ENCODE measurements at places on chromosomes 3 and 15.

- DNase-seq, result no peak
These were observed 342.7 kb downstream of the PTPRG start for GRCh38 chr3:61903931-61904657.

DNA sequence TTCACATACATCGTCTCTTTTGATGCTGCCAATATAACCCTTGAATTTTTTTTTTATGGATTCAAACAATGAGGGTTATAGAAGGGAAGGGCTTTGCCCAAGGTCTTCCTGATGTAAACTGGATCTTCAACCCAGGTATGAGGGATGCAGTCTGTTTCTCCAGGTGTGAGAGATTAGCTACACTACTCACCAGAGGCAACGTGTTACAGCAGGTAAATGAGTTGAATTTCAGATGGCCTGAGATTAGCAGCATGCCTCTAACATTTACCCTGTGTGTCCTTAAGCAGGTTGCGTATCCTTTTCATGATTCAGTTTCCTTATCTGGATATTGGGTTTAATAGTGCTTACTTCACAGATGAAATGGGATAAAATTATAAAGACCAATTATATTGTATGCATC, 1.9 kb downstream of the RTP4 start:
- no peak for DNase-seq

DNA sequence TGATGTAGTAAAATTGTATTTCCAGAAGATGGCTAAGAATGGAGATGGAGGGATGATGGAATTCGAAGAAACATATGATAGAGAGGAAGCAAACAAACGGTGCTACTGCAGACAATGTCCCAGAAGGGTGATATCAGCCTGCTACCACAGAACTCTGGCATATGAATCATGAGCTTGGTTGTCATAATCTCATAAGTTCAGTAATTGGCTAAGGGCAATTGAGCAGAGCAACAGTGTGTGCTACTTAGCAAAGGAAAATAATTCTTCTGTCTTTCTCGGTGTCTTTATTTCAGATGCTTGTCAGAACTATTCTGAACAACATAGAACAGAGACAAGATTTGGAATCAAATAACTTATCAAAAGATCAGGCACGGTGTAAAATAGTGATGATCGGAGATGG, 407.3 kb downstream of the GBE1 start:
- DNase-seq, result no peak

GRCh38 chr3:128553560-128553959, 60.6 kb upstream of the GATA2 start:
- DNase-seq, result no peak

DNA sequence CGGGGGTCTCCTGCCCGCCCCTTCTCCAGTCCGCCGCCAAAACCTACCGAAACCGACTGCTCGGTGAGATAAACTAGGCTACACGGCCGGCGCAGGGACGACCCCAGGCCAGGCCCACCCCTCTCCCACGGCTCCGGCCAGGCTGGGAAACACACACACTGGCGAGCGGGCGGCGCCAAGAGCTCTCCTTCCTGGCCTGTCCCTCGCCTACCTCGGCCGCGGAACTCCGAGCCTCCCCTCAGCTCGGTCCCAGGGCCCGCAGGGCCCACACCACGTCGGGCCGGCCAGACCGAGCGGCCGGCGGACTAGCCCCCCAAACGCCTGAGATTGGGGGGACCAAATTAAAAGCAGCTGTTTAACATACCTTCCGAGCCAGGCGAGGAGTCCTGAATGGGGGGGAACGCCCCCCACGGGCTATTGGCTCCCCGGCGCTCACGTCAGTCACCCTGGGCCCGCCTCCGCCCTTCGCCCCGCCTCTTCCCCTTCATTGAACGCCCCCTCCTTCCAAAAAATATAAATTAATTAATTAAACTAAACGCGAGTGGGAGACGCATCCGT, 4.0 kb upstream of the SIN3A start:
- DNase-seq, result peak; percentile 71

DNA sequence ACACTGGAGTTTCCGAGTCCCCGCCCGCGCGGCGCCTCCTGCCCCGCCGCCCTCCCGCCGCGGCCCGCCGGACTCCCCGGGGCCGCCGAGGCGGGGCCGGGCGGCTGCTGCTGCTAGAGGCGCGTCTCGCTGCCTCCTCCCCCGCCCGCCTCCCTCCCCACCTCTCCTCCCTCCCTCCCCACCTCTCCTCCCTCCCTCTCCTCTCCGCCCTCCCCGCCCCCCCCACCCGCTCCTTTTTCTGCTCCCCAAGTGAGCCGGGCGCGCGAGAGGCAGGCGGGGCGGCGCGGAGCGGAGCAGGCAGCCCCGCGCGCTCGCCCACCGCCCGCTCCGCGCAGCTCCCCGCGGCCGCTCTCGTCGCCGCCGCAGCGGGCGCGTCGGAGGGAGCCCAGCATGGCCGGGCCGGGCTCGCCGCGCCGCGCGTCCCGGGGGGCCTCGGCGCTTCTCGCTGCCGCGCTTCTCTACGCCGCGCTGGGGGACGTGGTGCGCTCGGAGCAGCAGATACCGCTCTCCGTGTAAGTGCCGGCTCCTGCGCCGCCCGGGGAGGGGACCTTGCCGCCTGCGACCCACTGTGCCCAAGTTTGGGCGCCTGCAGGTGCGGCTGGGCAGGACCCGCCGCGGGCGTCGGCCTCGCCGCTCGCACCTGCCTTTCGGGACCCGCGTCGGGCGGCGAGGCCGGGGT, at the start of gene CACNA2D3:
CACNA2D3 (plus strand) TSS at position 229 of the 679 bp plus-strand sequence.
- peak; percentile 75 for DNase-seq

DNA sequence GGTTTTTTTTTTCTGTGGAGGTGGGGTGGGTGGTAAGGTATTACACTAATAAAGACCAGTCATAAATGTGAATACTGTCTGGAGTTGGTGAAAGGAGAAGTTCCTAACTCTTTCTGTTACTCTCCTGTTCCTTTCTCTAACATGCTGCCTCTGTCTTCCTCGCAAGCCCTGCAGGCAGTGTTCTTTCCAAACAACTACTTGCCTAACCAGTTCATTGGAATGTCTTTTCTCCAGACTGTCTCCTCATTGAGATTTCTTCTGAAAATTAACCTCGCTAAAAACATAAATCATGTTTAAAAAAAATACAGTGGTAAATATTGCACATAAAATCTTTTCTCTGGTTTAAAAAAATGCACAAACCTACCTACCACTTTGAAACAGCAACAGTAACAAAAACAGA, 135.2 kb downstream of the TP63 start:
- no peak for DNase-seq

DNA sequence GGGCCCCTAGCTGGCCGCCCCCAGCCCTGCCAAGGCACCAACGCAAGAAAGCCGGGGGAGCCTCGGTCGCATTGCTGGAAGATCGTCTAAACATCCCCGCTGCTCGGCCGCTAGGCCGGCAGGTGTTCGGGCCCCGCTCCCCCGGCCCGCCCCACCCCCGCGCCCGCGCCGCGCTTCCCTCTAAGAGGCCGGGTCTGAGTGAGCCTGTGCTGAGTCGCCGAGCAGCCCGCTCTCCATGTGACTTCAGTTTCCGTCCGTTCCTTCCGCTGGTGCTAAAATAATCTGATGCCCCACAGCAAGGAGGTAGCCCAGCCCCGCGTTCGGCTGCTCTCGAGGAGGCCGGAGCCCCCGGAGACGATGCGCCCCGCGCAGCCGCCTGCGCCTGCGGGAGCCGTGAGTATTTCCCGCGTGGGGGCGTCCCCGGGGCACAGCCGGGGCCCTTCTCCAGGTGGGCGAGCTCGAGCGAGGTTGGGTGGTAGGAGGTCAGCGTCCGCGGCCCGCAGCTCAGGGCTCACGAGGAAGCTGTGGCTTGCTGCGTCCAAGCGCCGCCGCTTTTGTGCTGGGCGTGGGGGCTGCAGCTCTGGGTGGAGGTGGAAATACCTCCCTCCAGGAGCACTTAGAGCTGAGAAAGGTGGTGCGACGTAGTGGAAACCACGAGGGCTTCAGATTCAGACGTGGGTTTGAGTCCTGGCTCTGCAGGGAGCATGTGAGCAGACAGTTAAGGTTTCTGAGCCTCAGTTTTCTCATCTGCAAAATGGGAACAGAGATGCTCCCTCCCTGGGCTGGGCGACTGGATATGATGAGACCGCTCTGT, at the start of gene NRROS:
NRROS (plus strand) TSS at position 212 of the 814 bp plus-strand sequence. CDS start 14,846 bp downstream, outside the sequence.
- peak; percentile 43 for DNase-seq

- DNase-seq, result no peak
These were observed 28.8 kb upstream of the KLF13 start for GRCh38 chr15:31297575-31298456.

GRCh38 chr3:140736863-140737460, 59.1 kb downstream of the TRIM42 start:
- DNase-seq, result peak; percentile 48

DNA sequence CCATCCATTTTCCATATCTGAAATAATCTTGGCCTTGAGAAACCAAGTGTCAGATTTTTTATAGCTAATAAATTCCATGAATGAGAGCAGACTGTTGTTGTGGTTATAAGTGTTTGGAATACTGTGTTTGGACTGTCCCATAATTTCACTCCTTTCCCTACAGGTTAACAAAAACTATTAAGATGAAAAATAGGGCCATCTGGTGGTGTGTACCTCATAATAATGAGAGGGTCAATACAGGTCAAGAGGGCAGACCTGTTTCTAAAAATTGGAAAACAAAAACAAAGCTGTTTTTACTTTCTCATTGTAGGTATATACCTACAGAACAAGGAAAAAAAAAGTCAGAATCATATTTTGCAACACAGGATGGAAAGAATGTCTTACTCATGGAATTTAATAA, 553.8 kb upstream of the SGO1 start:
- DNase-seq, result peak; percentile 4

GRCh38 chr3:129504471-129505100, 23.9 kb upstream of the RHO start:
- no peak for DNase-seq

- DNase-seq, result no peak
These were observed 131.6 kb downstream of the TUSC7 start for GRCh38 chr3:116841003-116841735.

DNA sequence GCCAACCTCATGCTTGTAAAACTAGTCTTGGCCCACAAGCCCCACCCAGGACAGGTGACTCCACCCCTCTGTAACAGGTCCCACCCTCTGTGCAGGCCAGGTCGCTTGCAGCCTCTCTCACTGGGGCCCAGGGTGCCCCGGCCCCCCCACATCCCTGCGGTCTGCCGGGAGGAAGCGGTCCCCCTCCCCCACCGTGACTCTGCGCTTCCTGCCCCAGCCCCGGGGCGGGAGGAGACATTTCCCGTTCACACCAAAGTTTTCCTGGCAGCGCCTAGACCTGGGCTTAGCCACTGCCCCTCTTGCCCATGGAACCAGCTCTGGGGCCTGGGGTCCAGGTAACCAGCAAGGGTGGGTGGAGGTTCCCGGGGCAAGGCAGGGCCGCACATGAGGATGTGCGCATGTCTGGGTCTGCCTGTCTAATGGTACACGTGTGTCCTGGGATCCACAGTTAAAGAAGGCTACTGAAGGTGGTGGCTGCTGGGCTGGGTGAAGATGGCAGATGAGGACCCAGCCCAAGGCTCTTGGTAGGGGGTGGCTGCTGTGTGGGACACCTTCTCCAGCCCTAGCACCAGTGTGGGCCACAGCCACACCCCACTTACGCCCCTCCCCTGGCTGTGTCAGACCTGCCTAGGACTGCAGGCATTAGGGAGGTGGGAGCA, 8.4 kb downstream of the NBEAL2 start:
- DNase-seq, result no peak

GRCh38 chr3:51530485-51530884, 8.0 kb upstream of the RAD54L2 start:
- no peak for DNase-seq

DNA sequence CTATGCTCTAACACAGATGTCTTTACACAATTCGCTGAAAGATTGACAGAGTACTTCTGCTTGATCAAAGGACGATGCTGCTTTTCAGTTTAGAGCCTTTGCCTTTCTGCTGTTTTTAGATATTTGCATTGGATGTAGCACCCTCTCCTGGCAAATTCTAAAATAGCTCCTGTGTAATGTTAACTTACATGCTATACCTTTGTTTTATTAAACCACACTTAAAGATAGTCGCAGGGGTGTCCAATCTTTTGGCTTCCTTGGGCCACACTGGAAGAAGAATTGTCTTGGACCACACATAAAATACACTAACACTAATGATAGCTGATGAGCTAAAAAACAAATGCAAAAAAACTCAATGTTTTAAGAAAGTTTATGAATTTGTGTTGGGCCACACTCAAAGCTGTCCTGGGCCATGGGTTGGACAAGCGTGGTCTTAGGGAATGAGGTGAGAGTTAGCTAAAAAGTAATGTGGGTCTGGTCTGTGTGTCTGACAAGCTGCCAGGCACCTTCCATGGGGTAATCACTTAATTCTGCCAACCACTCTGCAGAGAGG, 62.9 kb downstream of the ATG7 start:
- peak; percentile 68 for DNase-seq

DNA sequence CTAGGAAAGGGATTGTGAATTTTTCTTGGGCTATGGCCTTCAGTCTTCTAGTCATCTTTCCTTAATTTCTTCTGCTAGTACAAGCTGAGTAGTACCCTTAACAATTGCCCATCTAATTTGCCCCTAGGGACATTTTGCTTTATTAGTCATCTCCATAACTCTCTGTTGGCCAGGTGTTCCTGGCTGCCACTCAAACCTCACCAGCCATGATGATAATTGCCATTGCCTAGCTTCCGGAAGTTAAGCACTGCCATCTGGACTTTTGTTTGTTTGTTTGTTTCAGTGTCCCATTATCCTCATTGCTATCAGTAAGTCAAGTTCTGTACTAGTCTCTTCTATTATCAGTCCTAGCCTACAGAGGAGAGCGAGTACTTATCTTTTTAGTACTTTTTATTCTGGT, 36.6 kb upstream of the UBL7 start:
- DNase-seq, result no peak

GRCh38 chr3:3082234-3082924, 27.8 kb downstream of the IL5RA start:
- DNase-seq, result no peak

- no peak for DNase-seq
These were observed 677.4 kb downstream of the ZNF385D start for GRCh38 chr3:21073561-21073960.

DNA sequence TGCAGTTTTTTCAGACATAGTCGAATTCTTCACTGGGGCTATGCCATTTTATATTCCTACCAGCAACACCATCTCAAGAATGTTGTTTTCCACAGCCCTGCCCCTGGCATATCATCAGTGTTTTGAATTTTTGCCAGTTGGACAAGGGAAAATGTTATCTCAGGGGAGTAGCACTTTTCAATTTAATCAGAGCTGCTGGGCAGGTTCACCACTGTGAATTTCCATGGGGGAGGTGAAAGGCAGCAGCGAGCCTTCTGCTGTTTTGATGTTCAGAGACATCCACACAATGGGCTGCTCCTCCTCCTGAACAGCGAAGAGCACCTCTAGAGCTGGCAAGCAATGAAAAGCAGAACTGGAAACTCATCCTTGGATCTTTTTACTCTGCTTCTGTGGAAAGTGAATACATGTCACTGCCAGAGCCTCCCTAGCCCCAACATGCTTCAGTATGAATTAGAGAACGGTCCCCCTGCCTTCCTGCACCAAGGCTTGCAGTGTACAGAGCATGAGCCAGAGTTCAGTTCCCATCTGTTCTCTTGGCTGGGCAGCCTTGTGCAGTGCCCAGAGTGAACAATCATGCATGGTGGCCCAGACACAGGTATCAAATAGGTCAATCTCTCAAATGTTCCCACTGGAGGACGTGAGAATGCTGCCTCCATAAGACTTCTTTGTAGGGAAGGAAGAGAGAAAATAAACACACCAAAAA, 56.1 kb upstream of the RAD18 start:
- DNase-seq, result no peak
